ENCODE measurements at places on chromosomes 6 and 20.
A peak's percentile ranks its signal among the peaks of the same experiment; 100 is the strongest.

GRCh38 chr6:71855406-71855805 is 30.9 kb upstream of the RIMS1 start:
- DNase-seq, result no peak

GRCh38 chr6:122393351-122393896 is 6.0 kb upstream of the HSF2 start:
- no peak for DNase-seq

DNA sequence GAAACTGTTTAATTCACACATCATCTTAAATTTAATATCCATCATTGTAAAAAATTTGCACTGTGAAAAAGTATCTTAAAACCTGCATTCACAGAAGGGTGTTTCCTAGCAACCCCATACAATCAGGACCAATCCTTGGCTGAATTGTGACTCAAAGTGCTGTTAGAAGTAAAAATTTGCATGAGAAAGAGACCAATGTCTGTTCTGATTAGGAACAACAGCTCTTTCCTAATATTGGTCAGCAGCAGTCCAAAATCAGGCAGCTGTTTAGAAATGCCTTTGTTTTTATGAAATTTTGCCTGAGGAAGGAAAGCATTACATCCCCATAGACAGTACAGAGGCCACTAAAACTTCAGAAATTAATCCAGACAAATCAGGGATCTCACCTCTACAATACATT is 987.0 kb downstream of the HACE1 start:
- DNase-seq, result peak; percentile 51

DNA sequence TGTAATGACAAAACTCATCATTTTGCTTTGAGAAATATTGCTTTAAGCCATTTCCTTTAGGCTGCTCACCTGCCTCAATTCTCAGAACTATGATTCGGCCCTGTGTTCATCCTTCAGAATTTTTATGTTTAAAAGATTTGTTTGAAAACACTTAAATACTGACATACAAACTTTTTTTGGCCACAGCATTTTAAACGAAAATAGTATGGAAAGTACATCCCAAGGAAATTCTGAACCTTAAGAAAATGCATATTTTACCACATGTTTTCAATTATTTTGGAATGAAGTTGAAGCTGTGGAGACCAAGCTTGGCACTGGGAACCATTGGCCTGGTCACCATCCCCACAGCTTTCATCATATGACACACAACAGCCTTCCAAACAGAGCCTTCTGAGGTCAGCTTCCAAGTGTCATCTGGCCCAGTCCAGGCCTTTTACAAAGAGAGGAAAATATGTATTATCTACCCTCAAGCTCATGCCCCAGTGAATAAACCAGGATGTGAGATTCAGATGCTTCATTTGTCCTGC is 83.3 kb downstream of the SOD2 start:
- DNase-seq, result no peak

- DNase-seq, result no peak
These were observed 1.2 kb upstream of the TMEM181 start for GRCh38 chr6:158558415-158559306.

GRCh38 chr6:75631859-75632635 is 30.4 kb downstream of the SENP6 start:
- no peak for DNase-seq

DNA sequence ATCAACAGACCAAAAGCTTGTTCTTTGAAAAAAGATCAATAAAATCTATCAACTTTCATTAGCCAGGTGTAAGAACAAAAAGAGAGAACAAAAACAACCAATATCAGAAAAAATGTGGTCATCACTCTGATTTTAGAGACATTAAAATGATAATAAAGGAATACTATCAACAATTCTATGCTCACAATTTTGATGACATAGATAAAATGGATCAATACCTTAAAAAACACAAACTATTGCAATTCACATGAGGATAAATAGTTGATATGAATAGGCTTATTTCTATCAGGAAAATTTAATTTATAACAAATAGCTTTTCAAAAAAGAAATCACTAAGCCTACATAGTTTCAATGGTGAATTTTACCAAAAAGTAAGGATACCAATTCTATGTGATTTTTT is 809.4 kb upstream of the EYS start:
- no peak for DNase-seq

All from fibroblast of pulmonary artery (primary cell).